ENCODE measurements at places on chromosomes 4 and X.

- DNase-seq, result no peak
These were observed 1.1 kb downstream of the KLHL15 start for GRCh38 chrX:24025741-24026403.

DNA sequence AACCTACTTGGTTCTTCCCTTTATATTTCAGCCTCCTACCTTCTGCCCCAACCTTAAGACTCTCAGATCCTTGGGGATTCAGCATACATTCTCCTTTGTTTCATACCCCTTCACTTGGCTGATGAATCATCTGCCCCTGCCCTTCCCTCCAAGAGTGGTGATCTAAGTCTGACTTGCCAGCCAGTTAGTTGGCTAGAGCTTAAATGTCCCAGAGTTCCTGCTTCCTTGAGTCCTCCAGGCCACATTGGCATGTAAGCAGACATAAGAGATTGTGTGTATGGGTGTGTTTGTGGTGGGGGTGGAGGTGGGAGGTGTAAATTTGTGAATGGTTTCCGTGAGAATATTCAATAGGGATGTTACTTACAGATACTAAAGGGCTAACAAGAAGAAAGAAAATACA lies 3.7 kb upstream of the TEX13D start:
- DNase-seq, result no peak

- DNase-seq, result no peak
These were observed 56.3 kb downstream of the CCDC149 start for GRCh38 chr4:24856586-24856985.

- DNase-seq, result no peak
These were observed 12.5 kb downstream of the IRF2 start for GRCh38 chr4:184461711-184462441.

DNA sequence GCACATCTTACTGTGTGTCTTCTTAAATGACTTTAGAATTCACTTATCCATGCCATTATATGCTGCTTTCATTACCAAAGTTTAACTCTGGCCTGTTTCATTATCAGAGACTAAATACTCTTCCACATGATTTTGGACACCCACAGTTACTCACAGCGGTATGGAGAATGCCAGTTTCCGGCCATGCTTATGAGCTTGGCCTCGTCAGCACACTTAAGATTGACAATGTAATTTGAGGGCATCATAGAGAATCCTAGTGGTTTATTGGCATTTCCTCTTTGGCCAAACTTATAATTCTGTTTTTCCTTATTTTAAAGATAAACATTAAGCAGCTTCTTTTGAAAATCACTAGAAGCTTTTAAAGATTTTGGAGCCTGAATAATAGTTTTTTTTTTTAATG lies 104.5 kb downstream of the IRF2 start:
- no peak for DNase-seq

DNA sequence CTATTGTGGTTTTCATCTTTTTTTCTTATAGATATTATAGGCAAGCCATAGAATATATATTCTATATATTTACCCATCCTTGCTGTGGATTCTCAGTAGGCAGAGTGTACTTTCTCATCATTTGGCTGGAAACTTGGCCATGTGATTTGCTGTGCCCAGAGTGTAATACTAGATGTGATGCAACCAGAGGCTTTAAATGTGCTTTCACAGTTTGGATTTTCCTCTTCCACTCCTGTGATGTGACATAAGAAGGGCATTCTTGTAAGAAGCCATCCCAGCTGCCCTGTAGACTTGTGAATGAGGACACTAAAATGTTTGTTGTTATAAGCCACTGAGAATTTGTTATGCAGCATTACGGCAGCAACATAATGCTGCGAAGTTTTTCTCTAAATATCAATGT lies 10.4 kb upstream of the HPGDS start:
- DNase-seq, result no peak

DNA sequence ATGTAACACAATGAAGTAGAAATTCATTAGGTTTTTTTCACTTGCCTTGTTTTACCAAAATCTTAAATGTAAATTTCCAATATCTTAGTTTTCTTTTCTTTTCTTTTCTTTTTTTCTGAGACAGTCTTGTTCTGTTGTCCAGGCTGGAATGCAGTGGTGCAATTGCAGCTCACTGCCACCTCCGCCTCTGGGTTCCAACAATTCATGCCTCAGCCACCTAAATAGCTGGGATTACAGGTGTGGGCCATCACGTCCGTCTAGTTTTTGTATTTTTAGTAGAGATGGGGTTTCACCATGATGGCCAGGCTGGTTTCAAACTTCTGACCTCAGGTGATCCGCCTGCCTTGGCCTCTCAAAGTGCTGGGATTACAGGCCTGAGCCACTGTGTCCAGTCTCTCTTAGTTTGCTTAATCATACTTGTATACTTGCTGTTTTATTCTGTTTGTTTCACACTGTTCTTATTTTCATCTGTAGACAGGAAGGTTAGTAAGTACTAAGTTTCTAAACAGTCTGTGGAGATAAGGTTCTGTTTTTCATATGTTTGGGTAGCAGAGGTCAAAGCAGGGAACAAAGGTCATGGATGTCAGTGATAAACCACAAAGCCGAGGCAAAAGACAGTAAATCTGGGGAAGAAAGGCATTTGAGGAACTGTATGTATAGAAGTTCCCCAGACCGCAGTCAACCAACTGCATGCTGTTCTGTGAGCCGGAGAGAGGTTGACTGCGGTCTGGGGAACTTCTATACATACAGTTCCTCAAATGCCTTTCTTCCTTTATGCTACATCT lies 129.1 kb downstream of the CBR4 start:
- no peak for DNase-seq

DNA sequence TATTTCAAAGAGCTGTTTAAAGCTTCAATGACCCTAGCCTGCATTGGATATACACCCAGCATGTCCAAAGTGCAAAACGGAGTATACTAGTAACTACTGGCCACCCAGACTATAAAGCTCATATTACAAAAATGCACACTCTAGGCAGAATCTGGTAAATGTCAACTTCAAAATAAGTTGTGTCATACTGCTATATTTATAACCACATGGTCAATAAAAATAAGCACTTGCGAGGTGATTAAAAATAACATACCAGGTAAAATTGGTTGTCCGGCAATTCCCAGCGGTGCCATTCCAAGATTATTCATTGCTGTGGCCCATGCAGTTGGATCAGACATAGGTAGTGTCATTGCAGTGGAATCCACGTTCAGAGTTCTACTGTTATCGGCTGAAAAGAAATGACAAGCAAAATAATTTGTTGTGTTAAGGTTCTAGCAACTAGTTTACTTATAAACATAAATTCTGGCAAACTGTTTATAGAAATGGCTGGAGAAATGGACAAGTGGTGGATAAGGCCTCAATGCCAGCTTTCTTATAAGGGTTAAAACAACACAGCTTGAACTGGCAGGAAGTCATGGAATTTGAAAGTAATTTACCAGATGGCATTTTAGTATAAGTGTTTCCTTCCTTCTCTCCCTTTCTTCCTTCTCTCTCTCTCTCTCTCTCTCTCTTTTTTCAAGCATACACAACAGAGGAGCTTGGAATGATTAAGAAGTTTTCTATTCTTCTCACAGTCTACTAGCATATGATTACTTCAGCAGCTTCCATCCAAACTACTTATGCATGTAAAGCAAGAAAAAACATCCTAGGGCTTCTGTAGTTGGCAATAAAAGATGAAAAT lies 199.9 kb downstream of the ENOX2 start:
- no peak for DNase-seq

DNA sequence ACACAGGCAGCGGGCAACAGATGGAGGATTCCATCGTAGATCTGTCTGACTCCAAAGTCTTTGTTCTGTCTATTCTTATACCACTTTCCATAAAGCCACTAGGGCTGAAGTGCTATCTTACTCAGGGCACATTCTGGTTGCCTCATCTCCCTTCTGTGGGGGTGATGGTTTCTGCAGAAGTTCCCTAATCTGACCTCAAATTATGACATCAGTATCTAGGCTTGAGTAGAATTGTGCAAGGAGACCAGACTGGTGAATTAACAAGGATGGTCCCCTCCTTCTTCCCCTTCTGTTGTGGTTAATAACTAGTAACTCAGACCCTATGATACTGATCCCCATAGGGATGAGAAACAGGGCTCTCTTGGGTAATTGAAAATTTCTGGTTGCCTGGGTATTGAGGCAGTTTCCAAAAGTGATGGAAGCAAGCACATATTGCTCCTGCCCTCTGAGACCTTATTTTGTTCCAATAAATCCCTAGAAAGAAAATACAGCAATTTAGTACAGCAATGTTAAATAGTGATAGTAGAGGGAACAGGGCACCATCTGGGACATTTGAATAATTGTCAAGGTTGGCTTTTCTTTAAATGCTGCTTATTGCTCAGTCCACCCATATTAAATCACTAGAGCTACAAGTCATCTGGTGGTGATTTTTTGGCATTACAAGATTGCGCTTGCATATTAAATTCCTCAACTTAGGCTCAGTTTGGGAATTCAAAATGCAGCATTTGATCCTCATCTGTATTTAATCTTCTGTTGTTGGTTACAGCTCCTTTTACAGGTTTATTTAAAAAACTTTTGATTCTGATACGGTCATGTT lies 57.3 kb upstream of the AP1S2 start:
- no peak for DNase-seq

- DNase-seq, result no peak
These were observed 46.1 kb downstream of the KLF3 start for GRCh38 chr4:38710053-38710452.

DNA sequence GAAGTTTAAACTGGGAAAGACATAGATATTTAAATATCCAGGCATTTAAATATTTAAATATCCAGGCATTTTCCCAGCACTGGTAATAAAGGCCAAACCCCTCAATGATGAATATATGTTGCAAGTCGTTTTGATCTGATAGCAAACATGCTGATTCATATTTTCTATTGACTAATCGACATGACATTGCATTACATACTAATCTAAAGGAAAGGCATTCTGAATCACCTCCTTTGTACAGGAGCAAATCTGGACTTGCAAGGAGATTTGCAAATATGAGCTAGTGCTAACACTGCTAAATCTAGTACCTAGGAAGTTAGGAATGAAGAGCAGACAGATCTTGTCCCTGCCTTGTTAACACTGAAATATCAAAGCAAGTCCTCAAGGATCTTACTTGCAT lies 207.3 kb downstream of the SLC7A11 start:
- DNase-seq, result no peak

- peak; percentile 6 for DNase-seq
These were observed 626 bp upstream of the FRAS1 start for GRCh38 chr4:78056265-78057129.

DNA sequence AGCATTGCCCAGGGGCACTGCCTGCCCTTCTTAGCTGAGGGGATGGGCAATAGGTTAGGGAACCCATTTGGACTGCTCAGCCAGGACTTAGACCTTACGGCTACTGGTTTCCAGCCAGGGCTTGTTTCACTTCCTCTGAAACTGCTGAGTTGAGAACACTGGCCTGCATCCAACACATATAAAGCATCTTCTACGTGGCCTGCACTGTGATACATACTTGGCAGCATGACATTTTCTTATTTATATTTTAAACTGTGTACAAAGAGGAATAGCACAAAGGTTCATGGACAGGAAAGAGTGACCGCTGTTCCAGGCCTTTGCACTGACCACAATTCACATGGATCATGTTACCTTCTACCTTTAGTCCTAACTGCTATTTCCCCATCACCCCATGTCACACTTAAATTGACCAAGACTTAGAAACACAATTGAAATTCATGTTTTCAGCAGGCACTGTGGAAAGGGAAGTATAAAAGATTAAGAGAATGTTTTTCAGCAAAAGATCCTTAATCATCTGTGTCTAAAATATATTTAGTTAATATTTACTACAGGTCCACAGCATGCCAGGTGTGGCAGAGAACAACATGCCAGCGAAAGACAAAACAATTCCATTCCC lies 43.7 kb downstream of the NLGN4X start:
- DNase-seq, result no peak

GRCh38 chr4:159126716-159127115 lies 23.8 kb downstream of the RAPGEF2 start:
- DNase-seq, result no peak

DNA sequence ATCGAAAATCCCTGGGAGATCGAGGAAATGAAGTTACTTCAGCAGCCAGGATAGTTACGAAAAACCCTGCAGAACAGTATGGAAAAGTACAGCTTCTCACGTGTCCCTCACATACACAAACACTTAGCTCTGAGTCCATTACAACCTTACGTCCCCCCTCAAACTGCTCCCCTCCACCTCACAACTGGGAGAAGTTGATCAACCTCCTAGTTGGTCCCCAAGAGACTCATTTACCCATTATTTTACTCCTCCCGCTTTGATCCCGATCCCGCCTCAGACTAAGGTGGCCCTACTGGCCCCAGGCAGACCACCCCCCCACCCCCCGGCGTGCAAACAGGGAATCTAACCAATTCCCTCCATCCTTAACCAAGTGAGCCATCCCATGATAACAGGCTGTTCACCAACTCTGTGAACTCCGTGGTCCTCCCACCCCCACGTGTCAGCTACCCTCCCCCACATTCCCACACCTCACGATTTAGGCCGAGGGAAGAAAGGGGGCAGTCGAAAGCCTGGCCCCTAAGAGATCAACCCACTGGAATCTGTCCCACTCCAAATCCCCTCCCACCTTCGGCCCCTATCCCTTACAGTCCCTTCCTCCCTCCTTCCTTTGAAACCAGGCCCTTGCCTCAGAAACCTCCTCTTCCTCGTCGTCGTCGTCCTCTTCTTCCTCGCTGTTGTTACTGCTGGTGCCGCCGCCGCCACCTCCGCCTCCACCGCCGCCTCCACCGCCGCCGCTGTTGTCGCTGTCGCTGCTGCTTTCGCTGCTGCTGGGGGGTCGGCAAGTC lies 755 bp downstream of the ANKRD17 start:
- DNase-seq, result no peak

DNA sequence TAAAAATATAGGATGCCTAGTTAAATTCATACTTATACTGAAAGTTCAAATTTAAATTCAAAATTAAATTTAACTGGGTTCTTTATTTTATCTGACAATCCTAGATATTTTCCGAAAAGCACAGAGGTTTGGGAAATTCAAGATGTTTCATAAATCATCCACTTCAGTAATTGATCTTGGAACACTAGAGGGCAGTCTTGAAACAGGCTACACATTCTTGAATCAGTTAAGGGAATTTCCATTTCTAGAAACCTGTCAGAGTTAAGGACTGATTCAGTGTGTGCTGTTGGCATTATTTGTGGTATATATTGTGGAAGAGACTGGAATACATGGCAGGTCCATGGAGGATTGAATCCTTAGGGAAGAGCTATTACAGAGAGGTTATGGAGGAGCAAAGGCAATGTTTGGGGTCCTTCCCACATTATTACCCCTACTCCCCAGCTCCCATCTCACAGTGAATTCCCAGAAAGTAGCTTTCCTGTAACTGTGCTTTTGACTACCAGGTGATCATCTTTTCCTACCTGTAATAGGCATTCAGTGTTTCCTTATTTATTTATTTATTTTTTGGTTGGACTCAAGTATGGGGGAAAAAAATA lies 92.9 kb downstream of the EGF start:
- DNase-seq, result peak; percentile 14
